NCI-H1105 (cell line): ENCODE measurements at places on chromosomes 6 and 20.
A peak's percentile ranks its signal among the peaks of the same experiment; 100 is the strongest.

DNA sequence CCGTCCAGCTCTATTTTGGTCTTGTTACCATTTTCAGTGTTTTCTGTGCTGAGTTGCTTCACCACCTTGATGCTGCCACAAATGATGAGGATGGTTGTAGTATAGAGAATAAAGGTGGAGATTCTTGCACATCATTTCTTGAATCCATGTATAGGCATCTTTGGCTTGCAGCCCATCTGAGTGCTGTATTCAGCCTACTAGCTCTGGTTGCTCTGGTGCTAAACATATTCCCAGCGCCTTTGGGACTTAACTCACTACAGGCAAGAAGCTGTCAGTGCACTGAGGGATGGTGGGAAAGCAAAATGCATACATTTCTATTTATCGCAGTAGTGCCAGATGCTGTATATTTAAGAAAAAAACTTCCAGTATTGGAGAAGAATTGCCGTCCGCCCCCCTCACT, 86.0 kb downstream of the CARMIL1 start:
- no peak for DNase-seq

DNA sequence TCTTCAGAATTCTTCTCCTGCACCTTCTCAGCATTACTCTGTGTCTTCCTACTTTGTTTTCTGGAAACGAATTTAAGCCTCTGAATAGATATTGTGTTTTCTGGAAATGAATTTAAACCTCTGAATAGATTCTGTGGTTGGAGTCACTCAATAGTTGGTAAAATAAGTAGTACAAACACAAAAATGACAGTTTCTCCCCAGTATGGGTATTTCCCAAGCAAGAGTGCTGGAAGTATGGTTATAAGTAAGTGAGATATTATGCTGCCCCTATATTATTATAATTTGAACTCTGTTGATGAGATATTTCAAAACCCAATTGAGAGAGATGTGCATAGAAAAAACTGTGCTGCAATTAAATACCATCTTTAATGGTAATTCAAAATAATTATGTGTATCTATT, 94.9 kb downstream of the TINAG start:
- no peak for DNase-seq

GRCh38 chr6:8539453-8539852, 104.1 kb upstream of the SLC35B3 start:
- DNase-seq: no peak

GRCh38 chr6:99424022-99424421, 1.1 kb downstream of the PNISR start:
- no peak for DNase-seq

GRCh38 chr6:130259557-130259956, 36.8 kb upstream of the SAMD3 start:
- DNase-seq: no peak

- no peak for DNase-seq
Measured at GRCh38 chr6:34447386-34447785, 18.5 kb upstream of the PACSIN1 start.

- DNase-seq: no peak
Measured at GRCh38 chr20:44402391-44403193, 47.1 kb downstream of the HNF4A start.

- DNase-seq: no peak
Measured at GRCh38 chr6:111585241-111585973, 20.3 kb downstream of the TRAF3IP2 start.

DNA sequence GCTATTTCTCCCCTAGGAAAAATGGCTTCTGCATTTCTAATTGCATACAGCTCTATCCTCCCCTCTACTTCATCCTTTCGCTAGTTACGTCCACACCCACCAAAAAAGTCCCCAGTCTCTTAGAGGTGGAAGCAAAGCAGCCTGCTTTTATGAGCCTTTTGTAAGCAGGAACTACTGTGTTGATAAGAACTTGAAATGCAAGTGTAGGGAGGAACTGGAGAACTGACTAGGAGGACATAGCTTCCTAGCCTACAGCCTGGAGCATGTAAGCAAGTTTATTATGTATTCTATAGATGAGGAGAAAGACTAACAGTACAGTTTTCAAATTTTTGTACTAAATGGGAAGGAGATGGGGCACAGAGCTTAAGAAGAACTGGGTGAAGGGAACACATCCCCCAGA, 10.3 kb downstream of the ARHGAP18 start:
- no peak for DNase-seq

- DNase-seq: peak; percentile 54
Measured at GRCh38 chr6:117976030-117976651, 69.1 kb downstream of the SLC35F1 start.

GRCh38 chr6:31971279-31971992, 502 bp downstream of the DXO start:
- DNase-seq: no peak

GRCh38 chr6:46954837-46955451, 33.2 kb upstream of the ADGRF5 start:
- DNase-seq: peak; percentile 92

- no peak for DNase-seq
Measured at GRCh38 chr20:56173438-56173837, 75.1 kb upstream of the MC3R start.

DNA sequence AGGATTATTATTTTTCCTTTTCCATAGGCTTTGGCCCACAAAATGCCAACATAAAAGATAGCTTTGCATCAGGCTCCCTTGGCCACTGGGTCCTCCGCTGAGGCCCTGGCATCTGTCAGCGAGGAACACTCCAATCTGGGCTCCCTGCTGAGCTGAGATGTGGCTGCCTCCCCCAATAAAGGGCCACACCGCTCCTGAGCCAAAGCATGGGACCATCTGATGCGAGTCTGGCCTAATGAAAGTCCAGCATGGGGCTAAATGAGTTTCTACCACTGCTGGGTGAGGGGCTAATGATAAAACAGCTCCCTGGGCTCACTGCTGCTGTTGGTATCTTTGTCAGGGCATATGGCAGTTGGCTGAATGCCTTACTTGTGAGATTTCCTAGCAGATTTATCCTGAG, 817.5 kb upstream of the SLC35B3 start:
- DNase-seq: no peak

DNA sequence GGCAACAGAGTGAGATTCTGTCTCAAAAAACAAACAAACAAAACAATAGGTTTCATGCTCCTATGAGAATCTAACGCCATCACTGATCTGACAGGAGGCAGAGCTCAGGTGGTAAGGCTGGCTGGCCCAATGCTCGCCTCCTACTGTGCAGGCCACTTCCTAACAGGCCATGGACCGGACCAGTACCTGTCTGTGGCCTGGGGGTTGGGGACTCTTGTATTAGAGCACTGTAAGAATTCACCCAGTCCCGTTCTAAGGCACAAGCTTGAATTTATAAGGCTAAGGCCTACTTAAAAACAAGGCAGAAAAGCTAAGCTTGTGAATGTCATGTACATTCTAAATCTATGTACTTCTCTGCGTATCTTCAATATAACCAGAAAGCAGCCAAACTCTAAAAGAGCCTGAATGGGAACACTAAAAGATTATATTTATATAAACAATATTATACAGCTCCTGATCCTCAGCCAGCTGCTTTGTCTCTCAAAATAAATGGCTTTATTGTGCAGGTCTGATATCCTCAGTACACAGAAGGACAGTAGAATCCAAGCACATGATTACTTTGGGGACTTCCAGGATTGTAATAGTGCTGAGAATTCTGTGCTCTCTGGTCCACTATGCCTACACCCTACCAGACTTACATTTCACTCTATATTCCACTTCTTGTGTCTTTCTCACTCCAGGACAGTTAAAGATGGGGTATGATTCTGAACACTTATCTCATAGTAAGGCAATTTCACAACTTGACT, 64.5 kb upstream of the DST start:
- no peak for DNase-seq

GRCh38 chr6:40845553-40845952, 193.5 kb downstream of the UNC5CL start:
- DNase-seq: no peak

GRCh38 chr6:110282412-110282811, 75.7 kb downstream of the METTL24 start:
- DNase-seq: no peak

DNA sequence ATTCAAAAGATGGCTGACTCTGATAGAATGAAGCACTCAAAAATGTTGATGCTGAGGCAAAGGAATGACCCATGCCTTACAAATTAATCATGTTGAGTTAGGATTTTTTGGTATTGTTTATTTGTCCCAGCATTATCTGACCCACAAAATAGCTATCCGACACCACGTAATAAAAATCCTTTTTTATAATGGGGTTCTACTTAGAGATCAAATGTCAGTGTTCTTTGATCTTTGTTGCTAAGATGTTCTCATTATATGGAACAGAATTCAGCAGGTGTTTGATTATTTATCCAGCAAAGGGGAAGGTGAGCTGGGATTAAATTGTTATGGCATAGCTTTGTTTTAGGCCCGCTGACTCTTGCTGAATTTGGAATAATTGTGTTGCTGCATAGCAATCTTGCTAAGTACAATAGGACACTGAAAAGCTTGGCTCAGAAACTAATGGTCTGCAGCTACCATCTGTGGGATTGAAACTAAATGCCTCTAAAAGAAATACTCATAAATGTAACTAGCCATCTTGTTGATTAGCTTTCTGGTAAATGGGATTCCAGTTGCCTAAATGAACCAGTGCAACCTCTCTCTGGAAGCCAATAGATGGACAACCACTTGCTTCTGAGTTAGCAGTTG, 180.2 kb upstream of the HDAC2 start:
- no peak for DNase-seq
